Inflammatory macrophage (primary cell): ENCODE measurements at places on chromosomes 5 and 9.

- DNase-seq, result peak; percentile 37
Observed at GRCh38 chr9:27703216-27703980, 130.1 kb upstream of the C9orf72 start.

GRCh38 chr9:88237991-88238571 is 99.8 kb upstream of the SPATA31C2 start:
- DNase-seq, result no peak

- no peak for DNase-seq
Observed at GRCh38 chr5:44542470-44542869, 153.2 kb upstream of the FGF10 start.

DNA sequence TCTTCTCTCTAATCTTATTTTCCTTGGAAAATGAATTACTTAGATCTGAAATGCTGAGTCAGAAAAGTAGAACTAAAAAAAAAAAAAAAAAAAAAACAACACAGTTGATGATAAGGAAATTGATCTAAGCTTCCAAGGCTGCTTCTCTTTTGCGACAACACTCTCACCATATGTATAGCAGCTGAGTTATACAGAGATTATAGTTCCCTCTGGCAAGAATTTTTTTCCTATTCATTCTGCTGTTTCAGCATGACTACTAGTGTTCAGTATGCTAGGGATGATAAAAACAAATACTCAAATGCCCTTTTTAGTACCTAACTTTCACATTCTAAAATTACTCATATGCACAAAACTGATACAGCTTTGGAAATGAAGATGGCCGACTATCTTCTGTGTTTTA is 267.3 kb downstream of the MLLT3 start:
- DNase-seq, result no peak

DNA sequence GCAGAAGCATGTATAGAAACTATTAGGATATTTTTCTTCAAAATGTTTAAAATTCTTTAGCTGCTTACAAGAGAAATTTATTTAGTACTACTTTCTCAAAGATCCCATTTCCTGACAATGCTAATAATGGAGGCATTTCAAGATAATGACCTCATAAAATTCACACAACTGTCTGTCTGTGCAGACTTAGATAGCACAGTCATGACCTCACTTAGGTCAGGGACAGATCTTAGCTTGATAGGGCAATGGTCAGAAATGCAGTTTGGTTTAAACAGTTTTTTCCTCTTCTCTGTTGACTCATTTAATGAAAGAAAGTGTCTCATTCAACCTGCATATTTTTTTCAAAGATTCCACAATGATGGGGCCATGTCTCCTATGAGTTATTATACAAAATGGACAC is 128.4 kb downstream of the GRIA1 start:
- no peak for DNase-seq

- no peak for DNase-seq
Observed at GRCh38 chr5:38793099-38793498, 52.7 kb upstream of the OSMR start.

- no peak for DNase-seq
Observed at GRCh38 chr5:6112538-6112937, 265.8 kb downstream of the MED10 start.

GRCh38 chr5:132758451-132758850 is 11.2 kb downstream of the CCNI2 start:
- no peak for DNase-seq

DNA sequence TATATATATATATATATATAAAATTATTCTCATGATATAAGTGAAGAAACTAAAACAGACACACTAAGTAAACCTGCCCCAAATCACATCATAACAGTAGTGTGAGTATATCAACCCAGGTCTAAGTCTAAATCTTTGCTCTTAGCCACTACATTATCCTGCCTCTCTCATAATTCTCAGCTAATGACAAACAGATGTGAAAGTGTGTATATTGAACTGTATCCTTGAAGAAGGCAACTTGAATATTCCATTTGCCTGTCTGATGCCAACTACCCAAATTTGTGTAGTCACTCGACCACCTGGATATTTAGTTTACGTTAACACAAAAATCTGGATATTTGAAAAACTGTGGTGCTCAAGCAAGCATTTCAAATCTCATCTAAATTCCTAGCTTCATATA is 97.4 kb downstream of the PPP2R2B start:
- no peak for DNase-seq

DNA sequence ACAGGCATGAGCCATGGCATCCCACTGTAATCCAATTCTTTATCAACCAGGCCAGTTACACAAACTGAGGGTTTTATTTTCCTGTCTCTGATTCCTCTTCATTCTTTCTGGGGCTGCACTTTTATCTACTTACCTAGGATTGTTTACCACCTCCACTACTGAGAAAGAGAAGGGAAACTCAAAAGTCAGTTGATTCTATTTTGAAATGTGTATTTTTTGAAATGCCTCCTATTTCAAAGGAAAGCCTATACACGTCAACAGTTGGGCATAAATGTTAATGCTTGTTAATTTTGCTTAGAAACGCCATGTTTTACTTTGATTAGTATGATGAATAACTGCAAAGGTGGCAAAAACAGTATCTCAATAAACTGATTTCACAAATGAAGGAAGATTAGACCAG is 92.5 kb downstream of the MLLT3 start:
- no peak for DNase-seq

GRCh38 chr5:176432707-176433106 is 15.5 kb upstream of the FAF2 start:
- no peak for DNase-seq

DNA sequence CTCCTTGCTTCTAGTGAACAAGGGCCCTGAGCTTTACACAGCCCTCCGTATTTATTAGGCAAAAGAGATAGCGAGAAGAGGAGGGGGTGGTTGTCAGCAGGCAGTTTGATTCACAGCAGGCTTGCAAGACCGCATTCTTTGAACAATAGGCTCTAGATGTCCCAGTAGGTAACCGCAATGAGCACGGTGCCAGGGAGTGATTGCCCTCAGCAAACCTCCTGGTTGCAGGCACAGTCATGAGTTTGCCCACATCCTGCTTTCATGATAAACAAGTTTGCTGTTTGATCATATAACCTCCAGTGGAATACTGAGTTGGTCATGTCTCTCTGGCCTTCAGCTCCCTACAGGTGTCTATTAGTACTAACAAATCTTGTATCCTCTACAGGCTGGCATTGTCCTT is 66.1 kb downstream of the CACNA1B start:
- no peak for DNase-seq

GRCh38 chr9:69658987-69659675 is 13.0 kb downstream of the APBA1 start:
- no peak for DNase-seq

DNA sequence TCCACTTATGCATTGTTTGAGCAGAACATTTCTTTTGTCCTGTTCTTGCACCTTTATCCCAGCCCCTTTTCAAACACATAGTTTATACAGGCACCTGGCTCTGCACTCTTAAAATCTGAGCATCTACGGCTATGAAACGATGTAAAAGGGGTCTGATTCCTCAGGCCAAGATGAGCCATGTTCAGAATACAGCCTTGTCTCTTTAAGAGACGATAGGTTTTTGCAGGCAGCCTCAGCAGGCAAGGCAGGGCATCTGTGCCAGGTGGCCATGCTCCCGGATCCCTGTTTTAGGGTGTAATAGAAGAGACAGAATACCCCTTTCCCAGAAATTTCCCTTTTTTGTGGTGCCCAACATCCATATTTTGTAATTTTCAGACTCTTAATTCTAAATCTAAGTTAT is 89.1 kb upstream of the NFIB start:
- DNase-seq, result no peak

DNA sequence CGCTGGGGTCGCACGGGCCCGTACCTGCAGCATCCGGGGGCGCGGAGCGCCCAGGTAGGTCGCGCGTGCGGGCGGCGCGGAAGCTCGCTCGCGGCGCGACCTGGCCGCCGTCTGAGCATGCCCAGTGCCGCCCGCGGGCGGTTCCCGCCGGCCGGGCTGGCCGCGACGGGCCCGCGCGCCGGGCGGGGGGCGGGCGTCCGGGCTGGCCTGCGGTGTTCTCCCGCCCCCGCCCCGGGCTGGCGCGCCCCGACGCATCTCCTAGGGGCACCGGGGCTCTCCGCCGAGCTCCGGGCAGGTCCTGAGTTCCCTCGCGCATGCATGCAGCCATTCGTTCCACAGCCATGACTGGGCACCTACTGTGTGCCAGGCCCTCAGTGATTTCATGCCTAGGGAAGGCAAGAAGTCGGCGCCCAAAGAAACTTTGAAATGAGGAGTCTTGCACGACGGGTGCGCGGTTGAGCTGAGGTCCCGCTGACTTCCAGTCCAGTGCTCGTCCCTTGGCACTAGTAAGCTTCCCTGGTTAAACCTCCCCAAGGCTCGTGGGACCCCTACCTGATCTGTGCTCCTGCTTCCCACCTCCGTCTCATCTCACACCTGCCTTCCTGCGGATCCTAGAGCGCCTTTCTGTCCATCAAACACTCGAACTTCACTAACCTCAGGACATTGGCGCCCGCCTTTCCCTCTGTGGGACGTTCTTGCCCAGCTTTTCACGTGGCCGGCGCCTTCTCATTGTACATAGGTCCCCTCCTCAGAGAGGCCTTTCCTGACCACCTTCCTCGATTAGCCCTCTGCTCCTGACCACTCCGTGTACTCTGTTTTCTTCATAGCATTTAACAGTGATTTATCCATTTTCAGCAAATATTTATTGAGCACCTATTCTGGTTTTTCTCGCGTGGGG is at the start of gene PTPN3:
Gene PTPN3, minus strand, starts transcription at position 113 of the 898 bp plus-strand sequence. CDS start 34,873 bp downstream, outside the sequence.
- DNase-seq, result no peak

DNA sequence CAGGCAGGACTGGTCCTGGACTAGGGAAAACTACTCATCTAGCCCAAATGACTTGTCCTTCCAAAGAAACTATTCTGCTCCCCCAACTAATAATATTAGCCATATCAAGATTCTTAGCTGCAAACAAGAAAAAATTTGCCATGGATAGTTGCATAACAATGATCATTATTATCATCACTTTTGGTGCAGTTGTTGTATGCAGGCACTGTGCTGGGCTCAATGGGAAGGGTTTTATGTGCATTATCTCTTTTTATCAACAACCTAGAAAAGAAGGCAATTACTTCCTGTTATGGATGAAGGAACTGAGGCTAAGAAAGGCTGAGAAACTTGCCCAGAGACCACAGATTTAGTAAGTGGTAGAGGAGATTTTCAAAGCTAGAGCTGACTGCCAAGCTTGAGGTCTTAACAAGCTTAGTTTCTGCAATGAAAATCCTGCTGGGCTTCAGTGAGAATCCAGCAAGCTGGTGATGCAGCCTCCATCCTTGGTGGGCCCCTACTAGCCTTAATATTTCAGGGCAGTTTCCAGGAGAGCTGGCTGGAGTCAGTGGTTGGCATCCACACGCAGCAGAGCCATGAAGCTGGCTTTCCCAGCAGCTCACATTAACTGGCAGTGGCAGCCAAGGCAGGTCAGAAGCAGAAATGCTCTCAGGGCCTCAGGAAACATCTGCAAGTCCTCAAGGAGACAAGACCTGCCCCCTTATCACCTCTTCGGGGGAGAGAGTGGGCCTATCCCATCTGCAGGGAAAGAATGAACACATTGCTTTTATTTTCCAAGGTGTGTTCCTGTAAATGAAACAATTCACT is 20.5 kb upstream of the MEGF9 start:
- no peak for DNase-seq

DNA sequence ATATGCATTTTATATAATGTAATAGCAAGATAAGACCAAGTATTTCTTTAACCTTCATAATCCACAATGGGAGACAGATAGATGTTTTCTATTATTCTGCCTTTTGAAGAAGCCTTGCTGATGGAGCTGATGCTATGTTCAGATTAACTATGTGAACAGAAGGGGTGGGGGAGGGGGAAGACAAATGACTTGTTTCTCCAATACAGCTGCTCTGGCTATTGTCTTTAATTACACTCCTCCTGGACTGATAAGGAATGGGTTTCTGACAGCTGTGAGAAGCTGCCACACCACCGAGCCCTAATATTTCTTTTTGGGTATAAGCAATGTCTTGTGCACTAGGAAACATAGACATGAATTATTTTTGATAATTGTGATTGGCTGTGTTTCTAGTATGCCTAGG is 62.0 kb downstream of the CAVIN4 start:
- no peak for DNase-seq

- peak; percentile 32 for DNase-seq
Observed at GRCh38 chr9:16039218-16039987, 486.6 kb downstream of the CCDC171 start.

GRCh38 chr5:88674356-88675167 is 208.4 kb downstream of the MEF2C start:
- DNase-seq, result no peak

DNA sequence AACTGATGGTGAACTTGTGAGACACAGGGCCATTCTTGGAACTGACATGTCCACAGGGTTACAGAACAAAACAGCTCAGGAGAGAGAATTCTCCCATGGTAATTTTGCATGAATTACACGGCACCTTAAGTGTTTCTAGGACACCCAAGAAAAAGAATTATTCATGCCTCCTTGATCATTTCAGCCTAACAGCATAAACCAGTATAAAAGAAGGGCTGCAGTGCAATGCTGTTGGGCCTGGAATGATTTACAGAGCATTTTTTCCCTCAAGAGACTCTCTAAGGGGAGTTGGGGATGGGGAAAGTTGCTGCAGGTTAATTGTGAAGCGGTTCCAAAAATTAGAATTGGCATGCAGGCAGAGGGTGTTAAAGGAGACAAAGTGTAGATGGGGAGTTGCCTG is 136.4 kb upstream of the FBXL7 start:
- DNase-seq, result no peak

GRCh38 chr9:114513055-114513958 is 8.0 kb upstream of the WHRN start:
- DNase-seq, result peak; percentile 14

- no peak for DNase-seq
Observed at GRCh38 chr5:151141535-151141934, 16.0 kb downstream of the ANXA6 start.

DNA sequence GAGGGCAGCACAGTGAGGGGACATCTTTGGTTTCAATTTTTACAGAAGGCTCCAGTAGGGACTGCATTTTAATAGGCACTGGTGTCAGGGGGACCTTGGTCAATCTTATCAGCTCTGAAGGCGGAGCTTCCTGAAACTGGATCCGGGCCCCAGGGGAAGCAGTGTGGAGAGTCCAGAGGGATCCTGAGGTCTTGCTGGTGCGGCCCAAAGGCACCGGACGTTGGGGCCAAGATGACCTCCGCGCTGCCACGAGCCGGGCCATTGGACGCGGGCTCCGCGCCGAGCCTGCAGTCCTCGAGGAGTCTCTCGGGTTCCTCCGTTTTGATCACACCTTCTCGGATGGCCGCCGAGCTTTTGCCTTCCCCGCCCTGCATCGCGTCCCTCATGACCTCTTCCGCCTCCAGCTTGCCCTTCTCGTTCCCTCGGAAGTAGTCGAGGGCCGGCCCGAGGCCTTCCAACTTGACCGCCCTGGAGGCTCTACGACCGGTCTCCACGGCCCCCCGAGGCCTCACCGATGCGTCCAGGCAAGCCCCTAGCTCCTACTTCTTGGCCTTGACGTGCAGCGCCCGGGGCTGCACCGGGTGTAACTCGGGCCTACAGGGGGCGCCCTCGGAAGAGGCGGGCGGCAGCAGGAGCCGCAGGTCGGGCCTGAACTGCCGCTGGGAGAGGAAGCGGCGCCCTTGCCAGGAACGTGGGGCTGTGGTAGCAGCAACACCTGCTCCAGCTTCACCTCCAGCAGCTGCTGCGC is 18.8 kb downstream of the C5orf52 start:
- no peak for DNase-seq
